Spinal cord (tissue), 10 donors: ENCODE measurements at places on chromosomes 3 and 15. TPM values are rescaled to one million over a fixed set of nuclear protein-coding genes. Genes with fewer than 3 reads are reported as not detected.
A peak's percentile ranks its signal among the peaks of the same experiment; 100 is the strongest.

GRCh38 chr3:59388555-59389270 is 338.9 kb upstream of the CFAP20DC start:
- no peak overlapping the region for H3K4me3 ChIP-seq
- H3K27ac ChIP-seq: no peak overlapping the region
- no peak for DNase-seq

GRCh38 chr15:98596885-98597392 is 51.4 kb upstream of the IGF1R start:
- H3K36me3 ChIP-seq: no peaks in the 10 kb centered on the region
- no peaks in the 10 kb centered on the region for H3K27me3 ChIP-seq
- H3K27ac ChIP-seq: no peak overlapping the region
- H3K4me3 ChIP-seq: no peak overlapping the region
- peaks cover 4% of the 10 kb centered on the region for H3K4me1 ChIP-seq

- peak; percentile 60 for DNase-seq
- peaks cover 11% of the 10 kb centered on the region for H3K4me1 ChIP-seq
- no peak overlapping the region for H3K27ac ChIP-seq
- H3K27me3 ChIP-seq: no peaks in the 10 kb centered on the region
- H3K36me3 ChIP-seq: no peaks in the 10 kb centered on the region
Measured at GRCh38 chr3:161559177-161559998, 62.8 kb downstream of the OTOL1 start.

DNA sequence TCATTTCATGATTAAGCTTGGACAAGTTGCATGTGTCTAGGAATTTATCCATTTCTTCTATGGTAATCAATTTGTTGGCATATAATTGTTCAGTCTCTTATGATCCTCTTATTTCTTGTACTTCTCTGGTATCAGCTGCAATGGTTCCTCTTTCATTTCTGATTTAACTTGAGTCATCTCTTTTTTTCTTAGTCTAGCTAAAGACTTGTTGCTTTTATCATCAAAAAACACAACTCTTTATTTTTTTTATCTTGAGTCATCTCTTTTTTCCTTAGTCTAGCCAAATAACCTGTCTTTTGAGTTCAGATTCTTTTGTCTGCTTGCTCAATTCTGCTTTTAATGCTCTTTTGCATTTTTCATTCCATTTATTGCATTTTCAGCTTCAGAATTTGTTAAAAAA is 37.3 kb downstream of the UBE3A start:
- no peaks in the 10 kb centered on the region for H3K27me3 ChIP-seq
- H3K36me3 ChIP-seq: peaks cover 7% of the 10 kb centered on the region
- H3K4me3 ChIP-seq: no peak overlapping the region

- no peak overlapping the region for H3K27ac ChIP-seq
- no peaks in the 10 kb centered on the region for H3K36me3 ChIP-seq
Measured at GRCh38 chr15:94228611-94229010, 2.8 kb upstream of the MCTP2 start.

GRCh38 chr3:195548501-195548900 is 5.4 kb upstream of the PPP1R2 start:
- no peak overlapping the region for H3K4me3 ChIP-seq
- no peak for DNase-seq
- peaks cover 18% of the 10 kb centered on the region for H3K4me1 ChIP-seq

- H3K27ac ChIP-seq: peak overlapping the region; percentile 25
- peaks cover 19% of the 10 kb centered on the region for H3K4me1 ChIP-seq
- H3K4me3 ChIP-seq: no peak overlapping the region
- no peaks in the 10 kb centered on the region for H3K36me3 ChIP-seq
Measured at GRCh38 chr15:25737218-25737643, 125.9 kb downstream of the ATP10A start.

DNA sequence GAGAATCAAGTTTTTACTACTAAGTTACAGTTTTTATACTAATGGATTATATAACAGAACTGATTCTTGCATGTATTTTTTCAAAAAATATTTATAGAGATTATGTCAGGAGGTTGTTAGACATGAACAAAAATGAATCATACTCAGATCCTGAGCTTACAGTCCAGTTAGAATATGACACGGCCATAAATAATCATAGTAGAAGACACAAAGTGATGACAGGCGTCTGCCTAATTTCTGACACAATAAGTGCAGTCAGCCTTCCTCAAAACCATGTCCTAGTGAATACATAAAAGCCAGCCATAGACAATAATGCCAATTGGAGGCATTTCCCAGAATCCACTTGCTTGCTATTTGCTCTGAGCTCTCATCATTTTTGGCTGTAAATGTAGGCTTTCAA is 81.7 kb upstream of the POU1F1 start:
- no peaks in the 10 kb centered on the region for H3K4me1 ChIP-seq
- H3K27ac ChIP-seq: no peak overlapping the region
- DNase-seq: no peak
- no peaks in the 10 kb centered on the region for H3K27me3 ChIP-seq
- no peak overlapping the region for H3K4me3 ChIP-seq
- H3K36me3 ChIP-seq: no peaks in the 10 kb centered on the region

GRCh38 chr15:26095710-26096330 is 232.7 kb upstream of the ATP10A start:
- no peaks in the 10 kb centered on the region for H3K27me3 ChIP-seq
- no peaks in the 10 kb centered on the region for H3K36me3 ChIP-seq
- no peaks in the 10 kb centered on the region for H3K4me1 ChIP-seq
- DNase-seq: no peak
- no peak overlapping the region for H3K27ac ChIP-seq

- H3K27ac ChIP-seq: no peak overlapping the region
- no peak overlapping the region for H3K4me3 ChIP-seq
- no peaks in the 10 kb centered on the region for H3K4me1 ChIP-seq
- no peak for DNase-seq
Measured at GRCh38 chr3:34864011-34864410, 775.3 kb upstream of the ARPP21 start.

GRCh38 chr3:189305412-189305811 is 133.6 kb downstream of the TPRG1 start:
- no peak overlapping the region for H3K27ac ChIP-seq
- H3K36me3 ChIP-seq: no peaks in the 10 kb centered on the region
- no peak for DNase-seq

DNA sequence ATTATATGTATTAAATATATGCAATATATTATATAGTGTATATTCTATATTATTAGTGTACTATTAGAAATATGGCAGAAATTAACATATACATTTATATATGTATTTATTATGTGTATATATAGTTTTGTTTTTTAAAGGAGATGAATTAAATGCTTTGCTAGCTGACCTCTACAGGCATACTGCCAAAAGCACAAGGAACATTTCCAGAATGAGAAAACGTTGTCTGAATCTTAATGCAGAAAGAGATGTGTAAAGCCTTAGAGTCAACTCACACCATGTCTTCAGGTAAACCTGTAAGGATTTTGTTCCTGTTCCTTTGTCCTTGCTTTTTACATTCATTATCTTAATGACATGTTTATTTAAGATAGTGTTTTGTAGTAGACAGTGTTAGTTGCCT is 111.9 kb downstream of the ST8SIA2 start:
- no peaks in the 10 kb centered on the region for H3K4me1 ChIP-seq
- DNase-seq: no peak
- no peak overlapping the region for H3K27ac ChIP-seq

DNA sequence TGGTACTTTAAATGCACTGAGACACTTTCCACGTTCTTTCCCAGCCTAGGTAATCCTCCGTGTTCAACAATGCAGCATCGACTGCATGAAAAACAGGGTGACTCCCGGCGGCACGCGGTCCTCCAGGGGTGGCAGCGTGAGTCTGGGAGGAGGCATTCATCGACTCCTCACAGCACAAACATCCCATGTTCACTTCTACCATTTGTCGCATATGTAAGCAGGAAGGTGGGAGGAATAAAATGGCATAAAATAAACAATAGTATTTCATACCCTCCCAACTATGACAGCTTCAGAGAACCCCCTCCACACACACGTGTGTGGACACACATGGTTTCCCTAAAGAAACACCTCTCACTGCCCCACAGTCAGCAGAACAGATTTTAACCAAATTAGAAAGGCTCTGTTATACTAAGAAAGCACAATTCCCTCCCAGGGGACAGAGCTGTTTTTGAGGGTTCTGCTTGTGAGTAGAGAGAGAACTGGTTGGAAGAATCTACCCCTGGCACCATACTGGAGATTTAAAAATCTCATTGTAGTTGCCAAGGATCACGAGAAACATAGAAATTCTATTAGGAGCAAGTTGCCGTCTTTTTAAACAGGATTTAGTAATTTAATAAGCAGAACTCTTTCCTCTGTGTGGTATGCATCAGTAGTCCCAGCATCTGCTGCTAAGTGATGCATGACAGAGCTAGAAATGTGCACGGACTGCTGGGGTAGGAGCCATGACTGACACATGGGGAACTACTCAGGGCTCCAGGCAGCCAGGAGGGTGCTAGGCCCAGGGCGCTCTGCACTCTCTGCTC is 6.0 kb downstream of the FAM43A start:
- H3K4me3 ChIP-seq: no peak overlapping the region
- peaks cover 20% of the 10 kb centered on the region for H3K4me1 ChIP-seq
- H3K27me3 ChIP-seq: peaks cover 14% of the 10 kb centered on the region
- DNase-seq: peak; percentile 50
- no peaks in the 10 kb centered on the region for H3K36me3 ChIP-seq

- H3K36me3 ChIP-seq: no peaks in the 10 kb centered on the region
- no peak overlapping the region for H3K4me3 ChIP-seq
- H3K4me1 ChIP-seq: no peaks in the 10 kb centered on the region
- no peak for DNase-seq
Measured at GRCh38 chr3:67529337-67529736, 125.1 kb downstream of the SUCLG2 start.

DNA sequence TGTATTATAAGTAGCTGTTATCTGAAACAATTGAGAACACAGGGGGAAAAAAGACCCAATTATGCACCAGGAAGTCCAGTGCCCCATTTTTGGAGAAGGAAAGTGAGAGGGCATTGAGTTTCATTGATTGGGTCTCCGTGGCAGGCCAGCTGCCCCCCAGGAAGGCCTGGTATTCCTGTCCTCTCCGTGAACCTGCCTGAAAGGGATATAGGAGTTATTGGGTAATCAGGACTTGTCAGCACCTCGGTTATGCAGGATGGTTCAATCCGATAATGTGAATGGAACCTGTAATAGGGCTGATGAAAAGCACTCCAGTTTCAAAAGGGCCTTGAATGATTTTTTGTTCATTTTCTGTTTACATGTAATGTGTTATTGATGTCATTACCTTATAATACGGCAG is 122.0 kb upstream of the RARB start:
- no peak overlapping the region for H3K4me3 ChIP-seq
- DNase-seq: no peak
- no peak overlapping the region for H3K27ac ChIP-seq

- no peaks in the 10 kb centered on the region for H3K27me3 ChIP-seq
- no peaks in the 10 kb centered on the region for H3K36me3 ChIP-seq
- H3K4me3 ChIP-seq: no peak overlapping the region
- no peaks in the 10 kb centered on the region for H3K4me1 ChIP-seq
- no peak overlapping the region for H3K27ac ChIP-seq
Measured at GRCh38 chr3:13607821-13608597, 59.1 kb downstream of the FBLN2 start.

GRCh38 chr3:152909180-152909883 is 74.4 kb downstream of the P2RY1 start:
- no peaks in the 10 kb centered on the region for H3K4me1 ChIP-seq
- H3K27ac ChIP-seq: no peak overlapping the region
- H3K4me3 ChIP-seq: no peak overlapping the region
- no peak for DNase-seq
- H3K36me3 ChIP-seq: no peaks in the 10 kb centered on the region

DNA sequence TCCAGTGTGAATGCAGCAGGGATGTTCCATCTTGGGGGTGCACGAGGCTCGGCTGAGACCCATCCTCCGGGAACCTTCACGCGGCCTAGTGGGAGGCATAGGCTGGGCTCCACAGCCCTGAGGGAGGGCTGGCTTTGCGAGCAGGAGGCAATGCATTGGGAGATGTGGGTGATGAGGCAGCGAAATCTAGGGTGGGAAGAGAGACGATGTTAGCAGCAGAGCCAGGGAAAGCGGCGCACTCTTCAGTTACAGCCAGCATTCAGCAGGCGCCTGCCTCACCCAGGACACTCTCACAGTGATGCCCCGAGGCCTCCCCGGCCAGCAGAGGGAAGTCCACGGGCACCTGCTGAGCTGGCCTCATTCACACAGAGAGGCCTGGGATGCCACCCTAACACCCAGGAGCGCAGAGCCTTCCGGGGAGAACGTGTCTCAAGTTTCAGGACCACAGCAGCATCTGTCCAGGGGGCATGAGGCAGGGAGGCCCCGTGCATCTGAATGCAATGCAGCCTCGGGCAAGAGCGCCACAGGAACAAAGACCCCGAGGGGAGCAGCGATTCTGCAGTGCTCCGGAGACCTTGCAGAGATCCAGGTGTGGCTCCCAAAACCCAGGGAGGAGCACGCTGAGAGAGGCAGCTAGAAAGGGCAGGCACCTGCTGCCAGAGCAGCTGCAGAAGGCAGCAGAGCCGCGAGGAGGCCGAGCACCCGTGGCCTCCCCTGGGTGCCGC is 102.4 kb downstream of the NUP210 start:
- no peaks in the 10 kb centered on the region for H3K27me3 ChIP-seq
- peaks cover 17% of the 10 kb centered on the region for H3K4me1 ChIP-seq
- no peak overlapping the region for H3K27ac ChIP-seq
- H3K36me3 ChIP-seq: peaks cover 78% of the 10 kb centered on the region

DNA sequence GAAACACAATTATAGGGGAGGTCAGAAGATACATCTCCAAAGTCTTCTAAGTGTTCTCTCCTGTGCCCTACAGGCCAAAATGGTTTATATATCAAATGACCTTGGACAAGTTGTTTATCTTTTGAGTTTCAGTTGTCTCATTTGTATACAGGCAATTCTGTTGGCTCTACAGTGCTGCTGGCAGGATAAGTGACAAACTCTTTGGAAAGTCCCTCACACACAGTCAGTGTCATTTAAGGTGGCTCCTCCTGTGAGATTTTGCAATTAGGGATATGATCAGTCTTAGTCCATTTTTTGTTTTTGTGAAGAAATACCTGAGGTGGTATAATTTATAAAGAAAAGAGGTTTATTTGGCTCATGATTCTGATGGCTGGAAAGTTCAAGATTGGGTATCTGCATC is 1035.8 kb upstream of the CFAP20DC start:
- H3K4me1 ChIP-seq: no peaks in the 10 kb centered on the region
- no peak overlapping the region for H3K4me3 ChIP-seq

DNA sequence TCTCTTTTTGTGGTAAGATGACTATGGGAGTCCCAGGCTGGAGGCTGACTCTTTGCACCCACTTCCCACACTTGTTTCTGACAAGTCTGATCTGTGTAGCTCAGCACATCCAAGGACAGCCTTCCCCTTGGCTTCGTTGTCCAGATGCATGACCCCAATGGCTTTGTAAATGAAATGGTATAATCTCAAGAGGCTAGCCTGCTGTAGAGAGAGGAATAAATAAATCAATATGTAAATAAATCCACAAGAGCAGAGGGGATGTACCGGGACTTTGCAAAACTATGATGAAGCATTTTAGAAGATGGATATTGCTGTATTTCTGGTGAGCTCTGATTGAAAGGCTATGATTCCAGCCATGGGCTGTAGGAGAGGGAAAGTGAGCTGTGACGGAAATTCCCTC is 79.9 kb upstream of the NEO1 start:
- H3K4me3 ChIP-seq: no peak overlapping the region
- peaks cover 5% of the 10 kb centered on the region for H3K4me1 ChIP-seq
- H3K27ac ChIP-seq: no peak overlapping the region

RTP3 gene
- total RNA-seq: not detected

SSUH2 gene
- 0.79 TPM for total RNA-seq

GPR62 gene
- 1.2 TPM for total RNA-seq

CNTN4 gene
- total RNA-seq: 37.9 TPM

LSMEM2 gene
- total RNA-seq: 0.44 TPM

RAF1 gene
- 129 TPM for total RNA-seq
